ENCODE measurements at places on chromosomes 5 and 9. TPM values are rescaled to one million over a fixed set of nuclear protein-coding genes. Genes with fewer than 3 reads are reported as not detected.

DNA sequence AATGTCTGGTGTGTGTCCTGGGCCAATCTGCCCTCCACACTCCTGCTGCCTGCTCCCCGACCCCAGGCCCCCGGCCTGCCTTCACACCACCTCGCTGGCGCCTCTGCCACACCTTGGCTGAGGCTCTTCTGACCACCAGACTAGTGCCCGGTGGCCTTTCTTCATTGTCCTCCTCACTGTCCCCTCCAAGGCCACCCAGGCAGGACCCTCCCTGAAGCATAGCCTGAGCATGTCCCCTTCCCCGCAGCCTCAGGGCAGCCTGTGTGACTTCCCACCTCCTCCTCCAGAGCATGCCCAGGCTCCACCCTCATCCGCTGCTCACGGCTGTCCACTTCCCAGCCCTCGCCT is 154.6 kb downstream of the OLFM1 start:
- H3K36me3 ChIP-seq = no peaks in the 10 kb centered on the region
- peak overlapping the region; percentile 77 for H3K27ac ChIP-seq
- H3K27me3 ChIP-seq = peaks cover 12% of the 10 kb centered on the region
- DNase-seq = peak; percentile 47
- H3K4me3 ChIP-seq = no peak overlapping the region

- peak; percentile 85 for DNase-seq
- peak overlapping the region; percentile 74 for H3K27ac ChIP-seq
- H3K4me1 ChIP-seq = peaks cover 21% of the 10 kb centered on the region
- no peak overlapping the region for H3K4me3 ChIP-seq
- H3K36me3 ChIP-seq = no peaks in the 10 kb centered on the region
- H3K27me3 ChIP-seq = no peaks in the 10 kb centered on the region
These were observed 621 bp downstream of the FYB1 start for GRCh38 chr5:39218482-39219402.

- no peak overlapping the region for H3K4me3 ChIP-seq
- H3K36me3 ChIP-seq = no peaks in the 10 kb centered on the region
- no peaks in the 10 kb centered on the region for H3K4me1 ChIP-seq
- DNase-seq = no peak
- no peaks in the 10 kb centered on the region for H3K27me3 ChIP-seq
These were observed 32.1 kb upstream of the MSANTD3 start for GRCh38 chr9:100394816-100395215.

DNA sequence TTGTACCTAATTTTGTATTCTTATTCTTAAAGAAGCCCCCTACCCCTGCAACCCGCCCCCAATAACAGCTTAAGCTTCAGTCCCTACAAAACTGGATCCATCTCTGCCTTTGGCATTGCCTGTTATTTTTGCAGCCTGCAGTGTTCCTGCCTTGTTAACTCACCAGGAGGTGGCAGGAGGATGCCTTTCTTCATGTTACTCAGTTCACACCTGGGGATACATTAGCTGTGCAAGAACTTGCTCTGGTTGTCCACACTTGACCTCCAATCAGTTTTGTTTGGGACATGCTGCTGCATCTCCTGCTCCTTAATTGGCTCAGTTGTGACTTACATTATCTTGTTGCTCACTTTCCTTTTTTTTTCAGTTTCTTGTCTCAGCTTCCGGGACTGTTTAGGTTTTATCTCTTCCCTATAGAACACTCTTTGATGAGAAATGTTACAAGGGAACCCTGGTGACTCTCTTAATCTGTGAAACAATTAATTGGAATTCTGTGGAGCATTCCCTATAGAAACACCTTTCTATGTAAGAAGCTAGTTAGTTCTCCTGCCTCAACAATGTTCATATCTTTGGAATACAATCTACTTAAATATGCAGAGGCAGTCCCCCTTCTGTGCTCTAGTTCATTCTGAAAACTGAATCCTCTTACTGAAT is 467.7 kb upstream of the ACO1 start:
- no peaks in the 10 kb centered on the region for H3K27me3 ChIP-seq
- no peaks in the 10 kb centered on the region for H3K4me1 ChIP-seq
- H3K4me3 ChIP-seq = no peak overlapping the region
- DNase-seq = no peak

GRCh38 chr5:135747824-135748223 is 86.6 kb upstream of the SLC25A48 start:
- H3K27ac ChIP-seq = no peak overlapping the region
- H3K4me3 ChIP-seq = no peak overlapping the region
- no peaks in the 10 kb centered on the region for H3K27me3 ChIP-seq
- no peak for DNase-seq
- H3K36me3 ChIP-seq = no peaks in the 10 kb centered on the region

- H3K4me1 ChIP-seq = peaks cover 5% of the 10 kb centered on the region
- H3K36me3 ChIP-seq = no peaks in the 10 kb centered on the region
- DNase-seq = peak; percentile 27
These were observed 36.7 kb upstream of the ORM1 start for GRCh38 chr9:114286146-114286679.

DNA sequence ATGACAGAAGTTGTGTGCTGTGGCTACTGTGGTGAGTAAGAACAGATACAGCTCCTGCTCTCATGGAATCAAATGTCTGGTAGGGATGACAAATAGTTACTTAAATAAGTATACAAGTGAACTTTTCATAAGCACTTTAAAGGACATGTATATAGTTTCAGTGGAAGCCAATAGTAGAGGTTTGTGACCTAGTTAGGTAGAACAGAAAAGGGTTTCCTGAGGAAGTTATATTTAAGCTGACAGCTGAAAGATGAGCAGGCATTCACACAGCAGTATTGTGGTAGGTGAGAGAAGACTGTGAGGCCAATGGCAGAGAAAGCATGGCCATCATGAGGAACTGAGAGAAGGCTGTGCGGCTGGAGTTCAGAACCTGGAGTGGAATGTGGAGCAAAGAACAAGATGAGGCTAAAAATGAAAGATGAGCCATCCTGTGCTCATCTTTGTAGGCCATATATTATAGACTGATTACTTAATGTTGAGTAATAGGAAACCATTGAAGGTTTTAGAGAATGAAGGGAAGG is 15.4 kb downstream of the FAM174A start:
- peaks cover 4% of the 10 kb centered on the region for H3K4me1 ChIP-seq
- H3K27ac ChIP-seq = no peak overlapping the region
- H3K27me3 ChIP-seq = no peaks in the 10 kb centered on the region
- no peaks in the 10 kb centered on the region for H3K36me3 ChIP-seq
- H3K4me3 ChIP-seq = no peak overlapping the region
- no peak for DNase-seq

DNA sequence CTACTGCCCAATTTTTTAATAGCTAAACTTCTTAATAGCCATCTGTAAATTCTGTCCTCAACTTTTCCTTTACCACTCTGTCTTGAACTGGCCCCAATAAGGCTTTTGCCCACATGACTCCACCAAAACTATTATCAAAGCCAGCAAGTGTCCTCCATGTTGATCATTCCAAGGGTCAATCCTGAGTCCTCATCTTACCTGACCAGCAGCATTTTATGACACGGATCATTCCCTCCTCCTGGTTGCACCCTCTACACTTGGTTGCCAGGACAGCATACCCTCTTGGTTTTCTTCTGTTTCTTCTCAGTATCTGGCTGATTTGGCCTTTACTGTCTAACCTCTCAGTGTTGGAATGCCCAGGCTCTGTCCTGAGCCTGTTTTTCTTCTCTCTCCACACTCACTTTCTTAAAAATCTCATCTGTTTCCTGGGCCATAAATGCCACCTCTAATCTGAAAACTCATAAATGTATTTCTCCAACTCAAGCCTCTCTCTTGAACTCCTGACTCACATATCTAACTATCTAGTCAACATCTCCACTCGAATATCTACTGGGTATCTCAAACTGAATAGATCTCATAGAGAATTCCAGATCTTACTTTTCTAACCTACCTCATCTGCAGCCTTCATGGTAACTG is 40.0 kb upstream of the CDC42SE2 start:
- H3K27me3 ChIP-seq = no peaks in the 10 kb centered on the region
- H3K4me1 ChIP-seq = peaks cover 14% of the 10 kb centered on the region
- H3K4me3 ChIP-seq = no peak overlapping the region
- no peaks in the 10 kb centered on the region for H3K36me3 ChIP-seq
- DNase-seq = no peak

- H3K4me1 ChIP-seq = no peaks in the 10 kb centered on the region
- no peak for DNase-seq
These were observed 240.9 kb downstream of the RFK start for GRCh38 chr9:76153339-76153738.

DNA sequence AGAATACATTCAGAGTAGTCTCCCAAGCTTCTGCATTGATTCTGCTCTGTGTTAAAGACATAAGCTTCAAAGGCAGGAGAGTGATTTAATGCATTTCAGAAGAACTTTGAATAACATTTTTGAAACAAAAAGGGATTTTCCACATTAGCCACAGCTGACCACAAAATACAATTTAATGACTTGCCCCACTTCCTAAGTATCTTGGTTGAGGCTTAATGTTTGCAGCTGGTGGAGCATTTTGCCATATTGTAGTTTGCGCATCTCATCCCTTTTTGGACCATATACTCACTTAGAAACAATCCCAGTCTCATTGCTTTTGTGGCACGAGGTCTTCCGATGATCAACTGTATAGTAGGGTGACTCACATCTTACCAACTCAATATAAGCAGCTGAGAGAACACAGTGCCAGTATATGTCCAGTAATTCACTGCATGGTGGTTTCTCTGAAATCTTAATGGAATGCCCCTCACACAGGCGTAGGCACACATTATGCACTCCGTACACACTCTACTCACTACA is 455.8 kb upstream of the PTGER4 start:
- no peak for DNase-seq
- no peak overlapping the region for H3K27ac ChIP-seq
- no peak overlapping the region for H3K4me3 ChIP-seq
- H3K27me3 ChIP-seq = no peaks in the 10 kb centered on the region
- H3K4me1 ChIP-seq = peaks cover 6% of the 10 kb centered on the region

GRCh38 chr9:134314950-134315715 is 11.1 kb upstream of the RXRA start:
- H3K4me3 ChIP-seq = no peak overlapping the region
- H3K36me3 ChIP-seq = no peaks in the 10 kb centered on the region
- peaks cover 30% of the 10 kb centered on the region for H3K4me1 ChIP-seq
- DNase-seq = peak; percentile 59
- H3K27me3 ChIP-seq = no peaks in the 10 kb centered on the region
- H3K27ac ChIP-seq = peak overlapping the region; percentile 44

DNA sequence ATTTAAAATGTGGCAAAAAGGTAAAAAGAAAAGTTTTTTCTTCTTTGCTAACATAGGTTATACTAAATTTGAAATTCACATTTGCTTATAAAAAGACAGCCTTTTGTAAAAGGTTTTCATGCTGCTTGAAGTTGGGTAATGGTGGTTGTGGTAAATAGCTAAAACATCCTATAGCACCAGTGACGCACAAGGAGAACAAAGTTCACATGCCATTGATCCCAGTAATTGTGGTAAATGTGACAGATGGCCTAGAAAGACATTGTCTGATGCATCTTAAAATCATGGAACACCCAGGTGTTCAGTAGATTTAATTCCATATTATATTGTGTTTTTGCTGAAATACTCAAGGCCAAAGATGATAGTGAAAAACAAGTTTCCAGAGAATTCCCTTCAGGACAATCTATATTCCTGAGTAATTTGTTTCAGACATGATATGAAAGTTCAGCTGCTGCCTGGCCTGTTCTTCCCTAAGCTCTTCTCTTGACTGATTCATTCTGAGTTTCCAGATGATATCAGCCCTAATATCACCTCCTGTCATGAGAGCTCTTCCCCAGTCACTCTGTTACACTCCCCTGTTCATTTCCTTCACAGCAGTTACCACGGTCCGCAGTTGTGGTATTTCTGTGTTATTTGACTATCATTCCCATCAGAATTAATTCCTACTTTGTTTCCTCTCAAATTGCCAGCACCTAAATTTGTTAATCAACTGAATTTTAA is 4.6 kb upstream of the FBXL17 start:
- no peaks in the 10 kb centered on the region for H3K36me3 ChIP-seq
- peaks cover 6% of the 10 kb centered on the region for H3K4me1 ChIP-seq
- no peaks in the 10 kb centered on the region for H3K27me3 ChIP-seq
- H3K4me3 ChIP-seq = no peak overlapping the region

DNA sequence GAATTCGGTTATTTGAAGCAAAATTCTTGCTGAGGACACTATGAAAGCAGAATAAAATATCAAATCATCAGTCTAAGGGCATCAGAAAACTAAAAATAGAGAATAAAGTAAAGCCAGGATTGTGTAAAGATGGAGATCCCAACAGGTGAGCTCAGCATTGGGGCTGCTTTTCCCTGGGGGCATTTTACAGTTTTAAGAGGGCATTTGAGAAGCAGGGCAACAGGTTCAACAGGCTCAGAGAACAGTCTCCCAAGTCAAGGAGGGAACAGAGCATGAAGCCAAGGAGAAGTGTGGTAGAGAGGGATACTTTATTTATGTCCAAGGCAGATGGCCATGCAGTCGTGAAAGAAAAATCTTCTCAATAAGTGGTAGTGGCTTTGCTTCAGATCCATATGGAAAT is 145.4 kb downstream of the SYK start:
- H3K27ac ChIP-seq = no peak overlapping the region
- no peak for DNase-seq
- H3K4me1 ChIP-seq = no peaks in the 10 kb centered on the region
- no peaks in the 10 kb centered on the region for H3K27me3 ChIP-seq
- no peak overlapping the region for H3K4me3 ChIP-seq
- no peaks in the 10 kb centered on the region for H3K36me3 ChIP-seq

DNA sequence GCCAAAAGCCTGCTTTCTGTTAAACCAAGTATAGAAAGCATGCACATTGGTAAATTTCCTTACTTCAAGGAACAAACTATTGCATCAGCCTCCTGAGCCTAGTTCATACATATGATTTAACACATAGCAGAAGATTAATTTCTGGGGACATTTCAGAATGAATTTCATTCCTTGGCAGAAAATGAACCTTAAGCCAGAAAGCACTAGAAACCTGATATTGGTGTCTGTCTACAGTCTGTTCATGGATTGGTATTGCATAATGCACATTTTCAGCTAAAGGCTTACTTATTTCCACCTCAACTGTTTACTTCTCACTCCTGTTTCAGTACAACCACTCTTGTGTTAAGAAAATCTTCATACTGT is 1471.8 kb upstream of the NUDT12 start:
- H3K27me3 ChIP-seq = no peaks in the 10 kb centered on the region
- DNase-seq = no peak

GRCh38 chr5:53023969-53024368 is 34.8 kb downstream of the ITGA2 start:
- no peaks in the 10 kb centered on the region for H3K27me3 ChIP-seq
- no peak for DNase-seq
- no peaks in the 10 kb centered on the region for H3K36me3 ChIP-seq
- no peaks in the 10 kb centered on the region for H3K4me1 ChIP-seq

DNA sequence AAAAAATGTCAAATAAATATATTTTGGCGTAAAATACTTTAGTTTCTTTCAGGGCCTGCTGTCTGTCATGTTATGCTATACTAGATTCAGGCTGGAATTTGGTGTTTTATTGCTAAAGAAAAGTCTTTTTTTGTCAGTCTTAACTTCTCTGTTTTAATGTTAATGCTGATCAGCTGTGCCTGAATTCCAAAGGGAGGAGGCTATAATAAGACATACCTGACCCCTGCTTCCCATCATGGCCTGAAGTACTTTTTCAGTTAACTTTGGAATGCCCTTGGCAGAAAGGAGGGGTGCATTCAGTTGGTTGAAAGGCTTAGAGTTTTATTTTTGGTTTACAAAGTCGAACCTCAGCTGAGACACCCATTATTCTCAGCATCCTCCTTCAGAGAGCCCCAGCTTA is 58.1 kb upstream of the PANK3 start:
- no peak overlapping the region for H3K4me3 ChIP-seq
- H3K27ac ChIP-seq = no peak overlapping the region
- DNase-seq = no peak
- H3K36me3 ChIP-seq = no peaks in the 10 kb centered on the region
- H3K4me1 ChIP-seq = no peaks in the 10 kb centered on the region

TGFBR1 gene
- total RNA-seq = 84.3 TPM

CTNND2 gene
- total RNA-seq = 1.9 TPM

C5orf52 gene
- not detected for total RNA-seq

LPAR1 gene
- 34.9 TPM for total RNA-seq

FBP2 gene
- total RNA-seq = not detected

Measured in sigmoid colon (tissue), 7 donors.